ENCODE measurements at places on chromosomes 7 and 10. TPM values are rescaled to one million over a fixed set of nuclear protein-coding genes. Genes with fewer than 3 reads are reported as not detected.
A peak's percentile ranks its signal among the peaks of the same experiment; 100 is the strongest.

GRCh38 chr10:97323501-97323900, 4.4 kb downstream of the FRAT1 start:
- no peak for DNase-seq

DNA sequence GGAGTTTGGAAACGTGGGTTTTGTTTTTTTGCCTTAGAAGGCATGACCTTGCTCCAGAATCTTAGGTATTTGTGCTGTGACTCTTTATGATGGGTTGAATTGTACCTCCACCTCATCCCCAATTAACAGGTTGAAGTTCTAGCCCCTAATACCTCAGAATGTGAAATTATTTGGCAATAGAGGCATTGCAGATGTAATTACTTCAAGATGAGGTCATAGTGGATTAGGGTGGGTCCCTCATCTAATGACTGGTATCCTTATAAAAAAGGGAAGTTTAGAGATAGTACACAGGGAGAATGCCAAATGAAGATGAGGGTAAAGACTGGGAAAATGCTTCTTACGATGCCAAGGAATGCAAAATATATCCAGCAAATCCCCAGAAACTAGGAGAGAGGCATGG, 3.0 kb upstream of the FAM200A start:
- DNase-seq, result no peak

- DNase-seq, result no peak
Observed at GRCh38 chr7:16846601-16847165, 35.1 kb downstream of the AGR3 start.

DNA sequence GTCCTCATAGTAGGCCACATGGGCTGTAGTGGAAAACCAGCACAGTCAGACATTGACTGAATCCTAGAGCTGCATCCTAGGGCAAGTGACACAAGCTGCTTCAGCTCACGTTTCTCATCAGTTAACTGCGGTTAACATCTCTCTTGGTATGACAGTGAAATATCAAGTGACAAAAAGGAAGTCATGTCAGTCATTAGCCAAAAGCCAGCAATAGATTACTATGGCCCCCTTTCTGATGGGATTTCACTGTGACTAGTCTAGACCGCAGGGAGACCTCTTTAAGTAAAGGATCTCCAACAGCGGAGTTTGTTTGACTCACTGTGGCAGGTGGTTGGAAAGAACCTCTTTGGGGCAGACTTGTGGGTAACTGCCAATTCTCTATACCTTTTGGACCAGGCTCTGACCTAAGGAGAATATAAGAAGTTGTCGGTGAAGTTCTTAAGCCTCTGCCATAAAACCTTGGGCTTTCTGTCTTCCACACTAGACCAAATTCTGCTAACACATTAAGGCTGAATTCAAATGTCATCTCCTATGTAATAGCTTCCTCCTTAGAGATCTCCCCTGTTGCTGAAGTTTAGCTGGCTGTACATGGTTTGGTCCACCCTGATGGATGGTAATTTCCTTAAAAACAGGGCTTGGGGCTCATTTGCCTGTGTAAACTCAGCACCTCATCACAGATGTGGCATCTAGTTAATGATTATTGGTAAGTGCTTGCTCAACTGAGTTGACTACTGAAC, 115.3 kb downstream of the SGMS1 start:
- DNase-seq, result no peak

Gene PON1
- 0.46 TPM for polyA plus RNA-seq

GRCh38 chr10:5533098-5533731, 8.5 kb downstream of the CALML3 start:
- DNase-seq, result peak; percentile 55

DNA sequence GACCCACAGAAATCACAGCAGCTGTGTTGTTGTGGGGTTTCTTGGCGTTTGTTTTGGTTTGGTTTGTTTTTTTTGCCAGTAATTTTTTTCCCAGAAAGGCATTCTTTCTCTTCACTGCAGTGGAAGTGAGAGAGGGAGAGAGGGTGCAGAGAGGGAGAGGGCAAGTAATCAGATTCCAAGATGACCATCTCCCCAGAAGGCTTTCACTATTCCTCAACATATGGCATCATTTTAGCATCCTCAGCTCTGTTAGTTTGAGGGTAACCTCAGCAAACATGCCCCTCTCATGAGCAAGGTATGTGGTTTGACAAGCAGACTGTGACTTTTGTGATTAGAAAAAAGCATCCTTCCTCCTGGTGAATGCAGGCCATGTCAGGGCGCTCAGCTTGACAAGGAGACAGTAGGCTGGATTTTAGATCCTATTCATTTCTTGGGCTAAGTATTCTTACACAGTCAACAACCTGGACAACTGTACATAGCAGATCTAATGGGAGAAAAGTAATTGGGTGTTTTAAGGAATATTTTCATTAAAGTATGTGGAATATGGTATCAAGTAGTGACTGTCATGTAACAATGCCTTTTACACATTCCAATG, 86.3 kb upstream of the PIK3CG start:
- no peak for DNase-seq

GRCh38 chr10:8061274-8062211, 7.1 kb downstream of the GATA3 start:
- no peak for DNase-seq

DNA sequence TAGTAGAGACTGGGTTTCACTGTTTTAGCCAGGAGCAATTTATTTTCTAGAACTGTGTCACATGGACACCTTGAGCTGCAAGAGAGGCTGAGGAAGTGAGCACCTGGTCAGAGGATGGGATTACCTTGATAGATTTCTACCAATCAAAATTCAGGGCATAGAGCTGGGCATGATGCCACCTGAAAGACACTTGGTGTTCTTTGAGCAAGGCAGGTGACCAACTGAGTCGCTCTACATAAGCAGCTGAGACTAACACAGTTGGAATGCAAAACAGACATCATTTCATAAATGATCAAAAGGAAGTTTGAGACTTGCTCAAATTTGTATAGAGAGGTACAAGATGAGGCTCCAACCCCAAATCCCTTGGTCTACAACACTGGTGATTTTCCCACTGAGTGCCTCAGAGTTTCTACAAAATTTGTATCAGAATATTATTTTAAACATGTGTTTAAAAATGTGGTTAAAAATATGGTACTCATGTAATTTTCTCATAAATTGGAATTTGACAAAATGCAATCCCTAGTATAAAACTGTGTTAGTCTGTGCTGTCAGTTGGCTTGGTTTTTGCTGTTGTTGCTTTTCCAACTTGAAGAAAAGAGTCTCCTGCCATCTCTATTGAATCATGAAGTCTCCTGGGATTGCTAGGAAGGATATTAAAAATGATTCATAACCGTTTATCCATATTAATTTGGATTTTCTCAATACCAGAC, 156.4 kb upstream of the MDFIC start:
- DNase-seq, result no peak

DNA sequence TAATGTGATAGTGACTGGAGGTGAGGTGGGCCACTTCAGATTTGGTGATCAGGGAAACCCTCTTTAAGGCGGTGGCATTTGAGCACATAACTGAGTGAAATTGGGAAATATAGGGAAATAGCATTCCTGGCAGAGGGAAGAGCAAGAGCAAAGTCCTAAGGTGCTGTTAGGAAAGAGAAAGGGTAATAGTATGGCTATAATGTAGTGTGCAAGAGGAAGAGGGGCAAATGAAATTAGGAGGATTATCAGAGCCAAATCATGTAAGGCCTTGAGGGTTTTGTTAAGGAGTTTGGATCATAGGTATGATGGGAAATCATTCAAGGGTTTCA, 27.8 kb upstream of the CYP26C1 start:
- DNase-seq, result no peak

DNA sequence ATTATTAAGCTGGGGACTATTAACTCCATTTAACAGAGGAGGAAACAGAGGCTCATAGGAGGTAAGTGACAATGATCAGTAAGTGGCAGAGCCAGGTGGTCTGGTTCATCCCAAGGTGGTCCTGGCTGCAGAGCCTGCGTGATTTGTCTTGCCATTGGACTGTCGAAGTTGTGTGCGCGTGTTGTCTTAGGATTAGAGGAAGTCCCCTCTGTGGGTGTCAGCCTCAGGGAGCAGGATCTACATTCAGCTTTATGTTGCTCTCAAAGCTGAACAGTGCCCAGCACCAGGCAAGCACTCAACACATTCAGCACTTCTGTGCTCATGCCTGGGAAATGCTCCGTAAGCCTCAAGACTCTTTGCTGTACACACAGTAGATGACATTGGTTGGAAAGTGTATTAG, 139.5 kb downstream of the HERPUD2 start:
- DNase-seq, result no peak

Gene COX19
- 13.1 TPM for polyA plus RNA-seq

DNA sequence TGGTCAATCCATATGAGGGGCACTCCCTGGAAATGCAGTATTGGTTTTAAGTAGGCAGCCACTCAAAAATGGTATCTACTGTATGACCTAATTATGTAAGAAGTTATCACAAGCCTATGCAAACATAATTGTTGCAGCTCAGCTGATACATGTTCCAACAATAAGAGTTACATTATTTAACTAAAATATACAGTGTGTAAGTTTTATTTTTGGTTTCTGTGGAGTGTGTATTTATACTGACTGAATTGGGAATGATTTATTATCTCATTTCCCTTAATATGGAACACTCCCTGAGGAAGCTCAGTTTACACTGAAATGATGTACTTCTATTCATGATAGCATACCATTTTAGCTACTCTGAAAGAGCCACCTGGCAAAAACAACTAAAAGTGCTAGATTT, 2.6 kb upstream of the ING3 start:
- DNase-seq, result no peak

Gene CCDC172
- not detected for polyA plus RNA-seq

DNA sequence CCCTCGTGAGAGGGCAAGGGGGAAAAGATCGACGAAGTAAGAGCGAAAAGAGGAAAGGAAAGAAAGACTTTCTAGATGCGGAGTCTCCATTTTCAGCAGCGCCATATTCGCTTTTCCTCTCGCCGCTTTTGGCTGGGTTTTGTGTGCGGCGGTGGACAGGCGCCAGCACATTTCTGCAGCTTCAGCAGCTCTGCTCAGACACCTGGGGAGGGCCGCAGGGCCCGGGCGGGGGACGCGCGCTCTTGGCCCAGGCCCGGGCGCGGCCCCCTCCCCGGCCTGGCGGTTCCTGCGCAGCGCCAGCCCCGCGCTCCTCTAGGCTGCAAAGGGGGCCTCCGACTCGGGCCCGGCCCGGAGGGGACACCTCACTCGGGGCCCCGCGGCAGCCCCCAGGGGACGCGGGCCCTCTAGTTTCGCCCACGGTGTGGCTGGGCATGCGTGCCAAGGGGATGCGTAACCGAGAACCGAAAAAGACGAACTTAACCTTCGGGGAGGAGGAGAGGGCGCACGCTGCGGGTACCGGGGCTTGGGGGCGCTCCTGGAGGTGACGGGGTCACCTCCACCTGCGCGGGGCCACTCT, 34.5 kb upstream of the EBLN1 start:
- peak; percentile 82 for DNase-seq

- DNase-seq, result no peak
Observed at GRCh38 chr7:139887992-139888481, 59.0 kb downstream of the TBXAS1 start.

Gene ZNF503
- 9.7 TPM for polyA plus RNA-seq

- no peak for DNase-seq
Observed at GRCh38 chr7:25665903-25666670, 437.8 kb upstream of the NPVF start.

GRCh38 chr7:55425141-55425752, 60.1 kb downstream of the LANCL2 start:
- DNase-seq, result no peak

GRCh38 chr10:128096486-128097199, 29.6 kb downstream of the MKI67 start:
- DNase-seq, result no peak

GRCh38 chr10:11698691-11699549, 43.3 kb upstream of the ECHDC3 start:
- no peak for DNase-seq

DNA sequence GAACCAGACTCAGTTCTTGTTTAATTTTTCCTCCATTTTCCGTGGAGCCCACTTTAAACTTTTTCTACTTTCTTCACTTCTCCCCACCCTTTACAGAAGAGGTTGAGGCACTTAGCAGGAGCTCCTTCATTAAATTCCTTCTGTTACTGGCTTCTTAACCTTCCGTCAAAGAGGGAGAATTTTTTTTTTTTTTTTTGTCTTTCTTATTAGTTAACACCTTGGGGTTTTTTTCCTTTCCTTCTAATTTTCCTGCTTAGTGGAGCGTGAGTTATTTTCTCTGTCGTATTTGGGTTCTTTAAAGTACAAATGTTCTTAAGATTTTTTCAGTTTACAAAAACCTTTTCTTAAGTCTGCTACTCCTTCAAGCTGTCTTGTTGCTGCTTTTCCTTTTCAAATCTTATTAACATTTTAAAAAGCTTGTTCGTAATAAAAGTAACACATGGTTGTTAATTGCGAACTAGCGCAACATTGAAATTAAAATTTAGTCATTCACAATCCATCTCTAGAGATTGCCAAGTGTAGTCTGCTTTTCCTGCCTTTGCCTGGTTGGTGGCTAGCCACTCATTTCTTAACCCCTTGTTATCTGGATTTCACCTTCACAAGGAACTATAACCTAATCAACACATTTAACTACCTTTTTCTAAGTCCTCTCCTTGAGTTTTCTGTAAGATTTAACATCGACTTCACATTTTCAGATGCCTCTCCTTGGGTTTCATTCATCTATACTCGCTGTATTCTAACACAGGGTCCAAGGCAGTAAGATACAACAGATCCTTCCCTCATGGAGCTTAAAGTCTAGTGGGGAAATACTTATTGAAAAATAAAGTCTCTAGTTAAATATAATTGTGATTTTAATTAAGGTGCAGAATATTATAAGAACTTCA, 2.0 kb downstream of the BMPR1A start:
- DNase-seq, result no peak

Gene GIMAP1
- 2.9 TPM for polyA plus RNA-seq

Gene GDF2
- not detected for polyA plus RNA-seq

Gene COL13A1
- polyA plus RNA-seq, result 11.0 TPM

Gene AKR1C1
- polyA plus RNA-seq, result 8.4 TPM

Gene HGF
- 7.5 TPM for polyA plus RNA-seq

DNA sequence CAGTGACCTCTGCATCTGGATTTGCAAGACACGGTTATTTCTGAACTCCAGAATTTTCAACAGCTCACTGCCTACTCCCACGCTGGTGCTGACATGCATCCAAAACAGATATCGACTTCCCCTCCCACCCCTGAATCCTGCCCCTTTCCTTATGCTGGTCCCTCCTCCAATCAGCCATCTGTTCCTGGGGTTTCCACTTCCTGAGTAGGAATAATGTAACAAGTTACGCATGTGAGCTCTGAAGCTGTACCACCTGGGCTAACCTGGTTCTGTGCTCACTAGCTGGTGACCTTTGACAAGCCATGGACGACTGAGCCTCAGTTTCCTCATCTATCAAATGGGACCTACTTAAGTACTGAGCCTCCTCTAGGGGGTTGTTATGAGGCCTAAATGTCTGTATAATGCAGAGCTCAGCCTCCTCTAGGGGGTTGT, 1.7 kb upstream of the NCAPG2 start:
- no peak for DNase-seq

Gene ZNF117
- polyA plus RNA-seq, result 14.6 TPM

GRCh38 chr10:75294518-75294865, 58.7 kb upstream of the COMTD1 start:
- DNase-seq, result no peak

All from hindlimb muscle (tissue), 1 donor.